ENCODE measurements at places on chromosomes 6 and 20.

- no peak for DNase-seq
Measured at GRCh38 chr6:41571021-41571780, 25.0 kb downstream of the FOXP4 start.

DNA sequence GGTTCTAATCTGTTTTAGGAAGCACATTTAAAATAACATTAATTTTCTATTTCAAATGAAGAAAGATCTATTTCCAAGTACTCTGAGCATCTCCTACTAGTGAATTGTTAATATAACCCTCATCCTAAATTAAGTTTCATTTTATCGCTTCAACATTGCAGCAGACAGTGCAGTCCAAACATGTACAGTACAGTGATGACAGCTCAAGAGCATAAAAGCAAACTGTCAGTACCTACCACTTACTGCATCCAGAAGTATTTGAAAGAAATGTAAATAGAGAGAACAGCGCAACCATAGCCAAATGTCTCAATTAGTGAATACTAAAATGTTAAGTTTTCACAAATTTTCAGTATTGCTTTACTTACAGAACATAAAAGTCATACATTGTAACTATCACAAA, 179.4 kb downstream of the ISM1 start:
- DNase-seq: no peak

GRCh38 chr20:49247169-49247723, 28.0 kb downstream of the DDX27 start:
- no peak for DNase-seq

GRCh38 chr20:483815-484644, 21.7 kb upstream of the TBC1D20 start:
- DNase-seq: peak; percentile 74

DNA sequence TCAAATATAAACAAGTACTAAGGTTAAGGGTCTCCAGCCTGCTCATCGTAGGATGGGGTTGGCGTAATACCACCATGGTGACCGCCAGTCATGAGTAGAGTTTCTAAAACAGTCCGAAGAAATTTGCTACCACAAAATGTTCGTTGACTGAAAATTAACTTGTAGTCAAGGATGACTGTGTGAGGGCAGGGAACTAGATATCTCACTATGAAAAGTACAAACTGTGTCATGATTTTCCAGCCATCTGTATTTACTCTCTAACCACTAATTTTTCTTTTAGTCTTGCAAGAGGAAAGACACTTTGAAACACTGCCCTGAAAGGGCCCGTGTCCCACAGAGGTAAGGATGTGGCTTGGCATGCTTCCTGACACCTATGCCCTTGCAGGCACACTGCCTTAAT, 99.7 kb downstream of the IRF4 start:
- no peak for DNase-seq

- DNase-seq: no peak
Measured at GRCh38 chr20:64191002-64191401, 26.8 kb downstream of the MYT1 start.

DNA sequence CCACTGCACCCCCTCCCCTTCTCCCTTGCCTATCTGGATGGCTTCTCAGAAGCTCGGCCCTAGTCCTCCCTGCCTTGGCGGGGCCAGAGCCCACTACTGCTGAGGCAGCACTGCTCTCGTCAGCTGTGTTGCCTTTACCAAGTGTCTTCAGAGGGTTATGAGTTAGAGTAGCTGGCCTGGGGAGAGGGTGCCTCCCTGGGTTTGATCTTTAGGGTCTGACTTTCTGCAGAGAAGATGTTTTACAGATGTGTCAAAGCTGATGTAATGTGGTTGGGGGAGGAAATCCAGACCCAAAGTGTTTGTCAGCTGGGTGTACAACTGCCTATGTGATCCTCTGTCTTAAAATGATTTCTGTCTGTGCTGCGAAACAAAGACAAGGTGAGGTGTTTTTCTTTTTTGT, 30.4 kb upstream of the PI16 start:
- no peak for DNase-seq

- DNase-seq: no peak
Measured at GRCh38 chr6:126048635-126049034, 62.3 kb downstream of the TRMT11 start.

- DNase-seq: no peak
Measured at GRCh38 chr6:148392671-148393070, 50.0 kb downstream of the SASH1 start.

- no peak for DNase-seq
Measured at GRCh38 chr20:49006446-49006980, 39.6 kb upstream of the CSE1L start.

Data from Right ventricle myocardium superior (tissue), 1 donor.